Stimulated activated CD8-positive, alpha-beta memory T cell treated with anti-CD3 and anti-CD28 coated beads, Interleukin-4, amount 100 ng/mL, for 4 hours (primary cell): ENCODE measurements at places on chromosomes 4 and X.

DNA sequence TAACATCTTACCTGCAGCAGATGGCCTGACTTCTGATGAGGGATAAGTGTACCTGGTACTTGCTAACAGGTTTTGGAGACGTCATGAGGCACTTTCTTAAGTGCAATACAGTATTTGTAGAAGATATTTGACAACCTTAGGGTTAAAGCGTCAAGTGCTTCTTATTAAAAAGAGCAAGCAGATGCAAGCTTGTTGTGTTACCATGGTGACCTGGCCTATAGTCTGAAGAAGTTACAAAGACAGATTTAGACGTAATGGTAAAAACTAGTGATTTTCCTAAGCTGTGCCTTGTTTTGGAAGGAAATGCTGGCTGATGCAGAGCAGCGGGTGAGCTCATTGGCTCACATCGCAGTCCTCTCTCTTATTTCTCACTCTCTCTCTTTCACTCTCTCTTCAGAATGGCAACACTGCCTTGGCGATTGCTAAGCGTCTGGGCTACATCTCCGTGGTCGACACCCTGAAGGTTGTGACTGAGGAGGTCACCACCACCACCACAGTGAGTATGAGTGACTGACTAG, 243.6 kb downstream of the ANK2 start:
- no peak for DNase-seq

GRCh38 chrX:114619874-114620273, 36.0 kb downstream of the HTR2C start:
- DNase-seq: no peak

GRCh38 chr4:74038425-74039314, at the start of gene CXCL3:
Gene CXCL3, minus strand, starts transcription at chr4:74038689. Its CDS starts 78 bp downstream, at chr4:74038611.
- no peak for DNase-seq

DNA sequence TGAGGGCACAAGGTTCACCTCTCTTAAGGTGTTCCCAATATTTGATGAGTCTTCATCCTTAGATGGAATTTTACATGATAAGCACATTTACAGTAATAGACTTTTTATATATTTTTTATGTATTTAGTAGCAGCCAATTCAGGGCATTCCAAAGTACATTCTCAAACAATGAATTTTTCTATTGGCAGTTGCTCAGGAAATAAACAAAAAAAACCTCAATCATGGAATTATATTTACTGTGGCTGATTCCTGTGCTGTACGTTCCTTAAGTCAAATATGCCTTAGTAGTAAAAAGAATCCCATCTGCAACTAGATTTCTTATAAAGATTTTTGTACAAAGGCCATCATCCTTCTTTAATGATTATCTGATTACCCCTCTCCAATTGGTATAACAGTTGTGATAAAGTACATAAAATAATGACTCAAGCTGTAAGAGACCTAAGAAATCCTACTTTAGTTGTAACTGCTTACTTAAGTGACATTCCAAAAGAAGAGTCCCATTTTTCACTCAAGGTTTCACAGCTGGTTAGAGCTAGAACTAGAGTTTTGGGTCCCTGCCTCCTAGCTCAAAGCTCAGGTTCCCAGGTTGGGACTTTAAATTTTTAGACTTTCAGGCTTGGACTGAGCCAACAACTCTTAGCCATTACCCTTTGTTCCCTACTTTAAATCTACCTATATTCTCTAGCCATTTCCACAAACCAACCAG, 152.7 kb downstream of the FHIP1A start:
- DNase-seq: no peak

DNA sequence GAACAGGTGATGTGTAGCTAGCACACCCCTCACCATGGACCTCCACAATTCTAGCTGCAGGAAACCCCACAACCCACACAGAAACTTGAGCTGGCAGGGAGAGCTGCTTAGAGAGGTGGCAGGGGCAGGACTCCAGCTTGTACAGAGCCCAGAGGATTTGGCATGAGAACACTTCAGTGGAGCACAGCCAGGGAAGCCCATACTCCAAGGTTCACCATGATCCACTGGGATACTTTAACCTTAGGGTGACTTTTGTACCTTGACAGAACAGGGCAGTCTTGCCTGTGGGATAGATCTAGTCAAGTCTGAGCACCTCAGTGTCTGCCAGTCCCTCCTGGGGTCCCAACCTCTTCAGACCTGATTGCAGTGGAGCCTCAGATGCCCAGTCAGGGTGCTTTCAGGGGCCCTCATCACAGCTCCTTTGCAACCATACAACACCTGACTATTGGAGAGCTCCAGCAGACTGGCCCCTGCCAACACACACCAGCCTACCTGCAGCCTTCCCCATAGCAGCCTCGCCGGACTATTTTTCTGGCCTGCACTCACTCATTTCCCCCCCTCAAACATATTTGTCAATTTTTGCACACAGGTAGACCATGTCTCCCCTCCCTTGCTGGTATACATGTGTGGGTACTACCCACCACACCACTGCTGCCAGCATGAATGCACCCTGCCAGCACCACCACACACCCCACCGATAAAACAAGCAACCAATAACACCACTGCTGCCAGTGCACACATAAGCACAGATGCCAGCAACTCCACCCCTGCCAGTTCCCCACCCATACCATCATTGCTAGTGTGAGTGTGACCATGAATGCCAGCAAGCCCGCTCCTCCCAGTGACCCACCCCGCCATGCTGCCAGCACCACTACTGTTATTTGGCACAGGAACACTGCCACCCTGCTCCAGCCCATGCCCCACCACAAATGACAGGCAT, 56.0 kb upstream of the CDX4 start:
- no peak for DNase-seq

DNA sequence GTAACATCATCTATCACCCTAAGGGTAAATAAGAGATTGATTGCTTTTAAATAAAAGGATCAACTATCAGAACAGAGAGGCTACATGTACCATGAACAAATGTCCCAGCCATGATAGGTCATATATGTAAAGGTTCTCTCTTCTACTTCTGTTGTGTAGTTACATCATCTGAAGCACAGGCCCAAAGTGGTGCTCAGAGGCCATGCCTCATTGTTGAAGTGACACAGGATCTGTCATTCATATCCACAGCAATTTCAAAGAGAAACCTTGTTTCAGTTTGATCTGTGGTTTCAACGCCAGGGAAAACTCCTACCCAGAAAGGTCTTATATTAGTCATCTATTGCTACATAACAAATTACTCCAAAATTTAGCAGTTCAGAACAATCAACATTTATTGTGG, 269.2 kb upstream of the MAOA start:
- no peak for DNase-seq

GRCh38 chr4:723751-724530, 18.3 kb downstream of the PCGF3 start:
- DNase-seq: no peak

DNA sequence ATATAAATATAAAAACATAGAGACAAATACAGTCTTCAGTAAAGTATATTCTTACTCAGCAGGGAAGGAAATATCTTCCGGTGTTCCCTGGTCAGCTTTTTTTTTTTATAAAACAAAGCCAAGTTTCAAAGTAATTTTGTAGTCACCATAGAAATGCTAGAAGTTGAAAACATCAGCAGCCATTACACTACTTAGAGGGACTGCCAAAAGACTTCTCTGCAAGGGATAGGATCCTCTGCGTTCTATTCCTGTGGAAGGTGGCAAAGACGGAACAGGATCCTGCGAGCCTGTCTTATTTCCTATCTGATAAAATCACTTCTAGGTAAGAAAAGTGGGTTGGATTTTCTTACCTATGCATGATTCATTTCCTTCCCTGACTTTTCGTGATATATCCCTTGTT, 19.4 kb downstream of the CLDN22 start:
- DNase-seq: no peak

DNA sequence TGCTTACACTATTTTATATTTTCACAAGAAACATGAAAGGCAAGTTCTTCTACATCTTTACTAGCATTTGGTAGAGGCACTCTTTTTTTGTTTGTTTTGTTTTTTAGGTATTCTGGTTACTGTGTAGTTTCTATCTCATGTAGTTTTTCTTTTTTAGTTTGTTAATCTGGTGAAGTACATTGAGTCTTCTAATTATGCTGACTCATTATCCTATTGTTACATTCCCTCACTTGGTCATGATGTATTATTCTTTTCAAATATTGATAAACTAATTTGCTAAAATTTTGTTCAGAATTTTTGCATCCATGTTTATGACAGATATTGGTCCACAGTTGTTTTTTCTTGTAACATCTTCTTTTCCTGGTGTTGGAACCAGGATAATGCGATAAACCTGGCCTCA, 4.7 kb downstream of the GK2 start:
- DNase-seq: no peak

DNA sequence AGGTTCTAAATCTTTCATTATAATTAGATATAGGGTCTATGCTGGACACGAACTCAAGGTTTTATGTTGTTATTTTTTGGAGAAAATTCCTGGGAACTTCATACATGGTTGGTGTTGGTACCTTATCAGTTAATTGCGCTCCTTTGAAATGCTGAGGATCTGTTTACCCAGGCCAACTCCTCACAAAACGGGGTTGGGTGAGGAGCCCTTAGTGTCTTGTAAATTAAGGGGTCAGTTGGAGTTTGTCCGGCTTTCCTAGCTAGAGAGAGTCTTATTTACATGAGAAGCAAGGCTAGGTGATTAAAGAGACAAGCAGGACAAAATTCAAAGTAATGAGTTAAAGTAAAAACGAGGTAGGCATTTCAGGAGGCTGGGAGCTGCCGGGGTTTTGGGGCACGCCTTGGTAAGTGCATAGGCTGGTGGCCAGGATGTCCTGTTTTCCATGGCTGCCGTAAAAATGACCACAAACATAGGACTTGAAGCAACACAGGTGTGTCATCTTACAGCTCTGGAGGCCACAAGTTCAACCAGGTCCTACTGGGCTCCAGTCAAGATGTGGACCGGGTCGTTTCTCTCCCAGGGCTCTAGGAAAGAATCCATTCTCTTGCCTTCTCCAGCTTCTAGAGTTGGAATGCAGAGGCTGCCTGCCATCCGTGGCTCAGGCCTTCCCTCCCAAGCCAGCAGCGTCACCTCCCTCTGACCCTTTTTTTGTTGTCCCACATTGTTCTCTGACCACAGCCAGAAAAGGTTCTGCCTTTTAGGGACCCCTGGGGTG, 19.8 kb downstream of the PSAPL1 start:
- DNase-seq: no peak

DNA sequence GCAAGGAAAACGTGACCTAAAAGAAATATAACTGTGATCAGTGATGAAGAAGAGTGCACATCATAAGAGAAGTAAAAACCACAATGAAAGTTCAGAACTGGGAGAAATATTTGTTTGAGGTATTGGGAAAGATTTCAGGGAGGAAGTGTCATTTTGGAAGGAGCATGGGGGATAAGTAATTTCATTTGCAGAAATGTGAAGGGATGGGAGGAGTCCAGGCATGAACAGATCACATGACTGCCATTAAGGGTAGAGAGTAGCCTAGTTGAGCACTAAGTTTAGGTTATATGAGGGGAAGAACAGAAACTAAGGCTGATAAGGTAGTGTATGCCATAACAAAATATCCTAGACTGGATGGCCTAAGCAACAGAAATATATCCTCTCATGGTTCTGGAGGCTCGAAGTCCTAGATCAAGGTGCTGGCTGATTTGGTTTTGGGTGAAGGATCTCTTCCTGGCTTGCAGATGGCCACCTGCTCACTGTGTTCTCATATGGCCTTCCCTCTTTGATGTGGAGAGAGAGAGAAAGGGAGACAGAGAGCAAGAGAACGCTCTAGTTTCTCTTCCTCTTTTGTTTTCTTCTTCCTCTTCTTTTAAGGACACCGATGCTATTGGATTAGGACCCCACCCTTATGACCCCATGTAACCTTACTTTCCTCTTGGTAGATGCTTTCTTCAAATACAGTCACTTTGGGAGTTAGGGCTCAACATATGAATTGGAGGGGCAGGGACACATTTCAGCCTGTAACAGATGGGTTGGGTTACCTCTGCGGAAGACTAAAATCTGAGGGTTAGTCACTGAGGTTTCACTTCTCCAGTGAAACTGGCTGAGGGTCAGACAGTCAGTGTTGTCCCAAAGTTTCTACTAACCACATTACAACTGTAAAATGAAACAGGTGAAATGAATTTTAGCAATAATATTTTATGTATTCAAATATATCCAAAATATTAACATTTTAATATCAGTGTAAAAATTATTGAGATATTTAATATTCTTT, 77.9 kb downstream of the EGF start:
- DNase-seq: no peak

DNA sequence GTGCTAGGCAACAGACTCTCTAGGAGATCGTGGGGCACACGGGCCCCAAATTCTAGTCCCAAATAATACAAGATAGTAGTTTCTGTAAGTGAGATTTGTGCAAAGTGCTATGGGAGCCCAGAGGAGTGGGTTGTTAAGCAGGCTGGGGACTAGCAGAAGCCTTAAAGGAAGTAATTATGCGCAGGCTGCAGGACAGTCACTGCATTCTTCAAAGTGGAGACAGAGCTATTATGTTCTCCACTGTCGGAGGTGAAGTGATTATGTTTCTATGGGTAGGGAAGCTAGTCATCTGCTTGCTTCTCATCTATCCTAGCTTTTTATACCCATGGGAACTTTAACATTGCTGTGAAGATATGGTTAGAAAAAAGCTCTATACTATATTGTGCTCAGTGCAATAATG, 154.2 kb downstream of the CPE start:
- DNase-seq: no peak

GRCh38 chr4:72858328-72858727, 211.2 kb downstream of the COX18 start:
- no peak for DNase-seq

DNA sequence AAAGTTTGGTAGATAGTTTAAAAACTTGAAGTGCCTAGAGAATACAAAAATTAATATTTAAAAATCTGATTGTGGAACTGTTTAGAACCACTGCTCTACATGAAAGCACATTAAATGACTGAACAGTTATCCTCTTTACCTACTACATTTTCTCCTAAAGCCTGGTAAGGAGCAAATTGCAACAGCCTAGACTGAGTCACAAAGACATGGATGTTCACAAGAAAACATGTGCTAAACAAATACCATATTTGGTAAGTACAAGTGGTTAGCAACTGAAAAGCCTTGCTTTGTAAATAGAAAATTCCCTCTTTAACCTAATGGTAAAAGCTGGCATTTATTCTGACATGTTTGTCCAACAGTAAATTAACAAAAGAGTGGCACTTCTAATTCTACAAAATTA, 203.1 kb downstream of the FBXO8 start:
- no peak for DNase-seq

GRCh38 chr4:2846172-2846571, 2.5 kb downstream of the ADD1 start:
- no peak for DNase-seq

- DNase-seq: no peak
Measured at GRCh38 chrX:144006811-144007210, 122.9 kb downstream of the UBE2NL start.
